ENCODE measurements at places on chromosomes 5 and 9.

DNA sequence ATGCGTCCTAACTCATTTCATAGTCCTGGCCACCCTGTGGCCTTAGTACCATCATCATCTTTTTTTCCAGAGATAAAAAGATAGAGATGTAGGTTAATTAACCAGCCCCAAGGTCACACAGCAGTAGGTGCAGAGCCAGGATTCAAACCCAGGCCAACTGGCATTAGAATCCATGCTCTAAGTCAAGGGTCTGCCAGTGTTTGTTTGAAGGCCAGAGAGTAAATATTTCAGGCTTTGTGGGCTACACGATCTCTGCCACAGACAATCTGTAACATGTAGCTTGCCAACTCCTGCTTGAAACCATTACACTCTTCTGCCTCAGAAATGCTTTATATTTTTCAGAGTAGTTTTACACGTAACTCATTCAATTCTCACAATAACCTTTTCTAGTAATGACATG is 119.6 kb downstream of the EFNA5 start:
- DNase-seq: no peak

GRCh38 chr9:125747765-125748445 is 732 bp downstream of the PBX3 start:
- DNase-seq: peak; percentile 52

GRCh38 chr5:79227484-79228025 is 8.4 kb upstream of the JMY start:
- DNase-seq: no peak

- DNase-seq: no peak
Measured at GRCh38 chr5:114544561-114544960, 182.7 kb downstream of the KCNN2 start.

DNA sequence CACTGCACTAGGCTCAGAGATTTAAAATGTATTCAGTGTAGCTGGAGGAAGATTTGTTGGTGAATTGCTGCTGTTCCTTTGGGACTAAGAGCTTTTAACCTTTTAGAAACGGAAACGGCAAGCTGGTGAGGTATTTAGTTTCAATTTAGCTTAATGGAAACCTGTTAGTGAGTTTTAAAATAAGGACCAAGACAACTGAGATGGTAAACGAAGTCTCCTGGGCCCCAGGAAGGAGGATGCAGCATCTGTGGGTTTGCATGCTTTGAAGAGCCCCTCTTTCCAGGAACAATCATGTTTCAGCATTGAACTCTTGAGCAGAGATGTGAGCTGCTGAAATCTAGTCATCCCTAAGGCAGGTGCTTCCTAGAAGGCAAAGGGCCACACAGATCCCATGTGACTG is 16.5 kb downstream of the DNAI1 start:
- DNase-seq: no peak

DNA sequence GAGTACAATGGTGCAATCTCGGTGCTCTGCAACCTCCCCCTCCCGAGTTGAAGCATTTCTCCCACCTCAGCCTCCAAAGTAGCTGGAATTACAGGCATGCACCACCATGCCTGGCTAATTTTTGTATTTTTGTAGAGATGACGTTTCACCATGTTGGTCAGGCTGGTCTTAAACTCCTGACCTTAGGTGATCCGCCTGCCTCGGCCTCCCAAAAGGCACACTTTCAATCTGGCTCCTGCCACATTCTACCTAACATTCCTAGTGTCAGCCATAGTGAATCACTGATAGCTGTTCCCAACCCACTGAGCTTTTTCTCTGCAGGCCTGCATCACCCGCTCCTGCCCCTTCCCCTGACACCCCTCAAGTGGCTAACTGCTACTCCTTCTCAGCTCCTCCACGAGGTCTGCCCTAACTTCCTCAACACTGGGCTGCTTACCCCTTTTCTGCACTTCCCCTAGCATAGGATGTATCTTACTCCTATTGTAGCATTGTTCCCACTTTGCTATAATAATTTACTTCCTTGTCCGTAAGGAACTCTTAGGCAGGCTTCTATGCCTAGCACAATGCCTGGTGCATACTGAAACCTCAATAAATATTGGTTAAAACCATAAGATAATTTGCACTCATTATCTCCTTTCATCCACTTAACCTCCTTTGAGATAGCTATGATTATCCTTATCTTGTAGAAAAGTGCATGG is 42.0 kb upstream of the LIFR start:
- DNase-seq: no peak

- no peak for DNase-seq
Measured at GRCh38 chr9:74494490-74494889, 2.6 kb upstream of the RORB start.

GRCh38 chr5:158807946-158808345 is 291.8 kb downstream of the EBF1 start:
- DNase-seq: no peak

DNA sequence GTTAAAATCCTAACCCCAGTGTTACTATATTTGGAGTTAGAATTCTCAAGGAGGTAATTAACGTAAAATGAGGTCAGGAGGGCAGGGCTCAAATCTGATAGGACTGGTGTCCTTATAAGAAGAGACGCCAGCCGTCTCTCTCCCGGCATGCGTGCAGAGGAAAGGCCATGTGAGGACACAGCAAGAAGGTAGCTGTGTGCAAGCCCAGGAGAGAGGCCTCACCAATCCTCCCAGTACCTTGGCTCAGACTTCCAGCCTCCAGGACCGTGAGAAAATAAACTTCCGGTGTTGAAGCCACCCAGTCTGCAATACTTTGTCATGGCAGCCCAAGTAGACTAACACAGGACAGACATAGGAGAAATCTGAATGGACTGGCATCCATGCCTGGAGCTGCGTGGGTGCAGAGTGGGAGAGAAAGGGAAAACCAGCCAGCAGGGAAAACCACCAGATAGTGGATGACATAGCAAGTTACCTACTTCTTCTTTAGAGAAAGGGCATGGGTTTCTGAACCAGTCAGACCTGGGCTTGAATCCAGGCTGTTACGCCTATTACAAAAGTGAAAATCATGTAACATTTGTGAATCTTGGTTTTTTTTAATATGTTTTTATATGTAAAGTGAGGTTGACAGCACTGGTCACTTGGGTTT is 89.2 kb downstream of the FSTL4 start:
- DNase-seq: no peak

Measured in activated B cell treated with CpG ODN at 0.5 μM for 24 hours (primary cell).